ENCODE measurements at places on chromosomes 12 and 14.

- DNase-seq, result no peak
These were observed 101.9 kb upstream of the RTL1 start for GRCh38 chr14:101005447-101005846.

DNA sequence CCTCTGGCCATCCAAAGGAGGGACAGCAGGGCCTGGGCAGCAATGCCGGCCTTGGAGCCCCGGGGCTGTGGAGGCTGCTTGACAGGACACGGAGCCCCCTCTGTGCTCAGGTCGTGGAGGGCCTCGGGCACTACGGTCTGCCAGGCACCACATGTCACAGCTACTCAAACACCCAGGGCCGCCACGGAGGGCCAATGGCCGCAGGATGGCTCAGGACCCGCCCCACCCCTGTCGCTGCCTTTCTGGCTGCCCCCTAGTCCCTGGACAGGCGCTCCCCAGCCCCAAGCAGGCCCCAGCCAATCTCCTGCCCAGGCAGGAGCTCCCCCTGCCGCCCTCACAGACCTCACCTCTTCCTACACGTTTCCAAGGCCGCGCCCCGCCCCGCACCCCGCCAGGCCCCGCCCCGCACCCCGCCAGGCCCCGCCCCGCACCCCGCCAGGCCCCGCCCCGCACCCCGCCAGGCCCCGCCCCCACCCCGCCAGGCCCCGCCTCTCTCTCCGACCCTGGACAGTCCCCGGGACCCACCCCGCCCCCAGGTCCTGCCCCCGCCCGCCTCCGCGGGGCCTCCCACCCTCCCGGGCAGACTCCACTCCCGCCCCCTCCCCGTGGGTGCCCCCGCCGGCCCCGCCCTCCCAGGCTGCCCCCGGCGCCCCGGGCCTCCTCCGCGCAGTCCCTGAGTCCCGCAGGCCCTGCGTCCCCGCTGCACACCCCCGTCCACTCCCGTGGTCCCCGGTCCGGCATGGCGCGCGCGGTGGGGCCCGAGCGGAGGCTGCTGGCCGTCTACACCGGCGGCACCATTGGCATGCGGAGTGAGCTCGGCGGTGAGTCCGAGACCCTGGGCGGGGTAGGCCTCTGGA lies at the start of gene ASPG:
TSS of gene ASPG (plus strand) at position 669 of the 857 bp plus-strand sequence. CDS start at position 740, 71 bp downstream.
- DNase-seq, result peak; percentile 65

DNA sequence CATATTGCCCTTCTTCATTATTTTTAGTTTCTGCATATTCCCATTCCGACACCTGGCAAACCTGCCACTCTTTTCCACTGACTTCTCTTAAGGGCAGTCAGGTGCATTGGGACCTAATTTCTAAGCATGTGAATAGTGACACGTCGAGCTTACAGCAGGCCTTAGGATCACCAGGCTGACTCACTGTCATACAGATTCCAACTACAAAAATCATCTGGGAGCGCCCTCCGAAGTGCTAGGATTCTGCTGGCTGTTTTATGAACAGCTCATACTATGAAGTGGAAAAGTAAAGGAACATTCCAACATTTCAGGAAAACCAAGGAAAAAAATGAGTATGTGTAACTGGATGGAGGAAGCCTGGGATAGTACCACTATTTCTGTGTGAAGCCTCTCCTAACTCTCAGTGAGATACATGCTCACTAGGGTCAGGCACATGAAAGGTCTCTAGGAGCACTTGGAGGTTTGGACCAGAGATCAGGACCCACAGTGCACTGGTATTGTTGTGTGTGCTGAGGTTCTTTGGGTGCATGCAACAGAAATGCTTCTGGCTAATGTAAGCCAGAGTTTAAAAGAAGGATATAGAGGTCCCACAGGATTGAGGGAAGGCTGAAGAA lies 257.4 kb downstream of the ZFP36L1 start:
- DNase-seq, result no peak

DNA sequence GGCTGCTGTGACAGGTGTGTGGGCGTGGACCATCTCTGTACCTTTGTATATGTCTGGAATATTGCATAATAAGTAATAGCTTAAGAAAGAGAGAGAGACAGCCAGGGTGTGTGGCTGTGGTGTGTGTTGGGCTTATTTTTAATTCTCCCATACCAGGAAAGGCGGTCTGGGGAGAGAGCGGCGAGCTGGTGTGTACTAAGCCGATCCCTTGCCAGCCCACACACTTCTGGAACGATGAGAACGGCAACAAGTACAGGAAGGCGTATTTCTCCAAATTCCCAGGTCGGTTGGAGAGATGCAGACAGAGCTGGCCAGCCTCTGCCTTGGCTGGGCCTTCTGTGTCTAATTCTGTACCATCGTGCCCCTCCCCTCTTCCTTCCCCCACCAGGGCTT lies 63.9 kb downstream of the AACS start:
- no peak for DNase-seq

DNA sequence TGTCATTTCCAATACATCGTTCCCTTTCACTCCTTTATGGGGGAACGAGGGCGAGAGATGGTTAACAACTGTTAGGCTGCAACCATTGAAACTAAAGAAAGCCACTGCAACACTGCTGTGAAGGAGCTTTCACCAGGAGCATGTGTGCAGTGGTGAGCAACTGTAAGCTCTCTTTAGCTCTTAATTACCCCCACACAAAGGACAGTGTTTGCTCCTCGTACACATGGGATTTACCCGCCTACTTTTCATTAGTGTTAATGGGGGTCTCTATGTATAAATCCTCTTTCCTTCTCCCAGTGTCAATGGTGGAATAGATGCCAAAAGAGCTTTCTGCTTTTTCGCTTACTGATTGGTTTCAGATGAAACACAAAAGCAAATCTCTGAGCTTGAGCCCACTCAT lies 343.1 kb downstream of the FLRT2 start:
- no peak for DNase-seq

DNA sequence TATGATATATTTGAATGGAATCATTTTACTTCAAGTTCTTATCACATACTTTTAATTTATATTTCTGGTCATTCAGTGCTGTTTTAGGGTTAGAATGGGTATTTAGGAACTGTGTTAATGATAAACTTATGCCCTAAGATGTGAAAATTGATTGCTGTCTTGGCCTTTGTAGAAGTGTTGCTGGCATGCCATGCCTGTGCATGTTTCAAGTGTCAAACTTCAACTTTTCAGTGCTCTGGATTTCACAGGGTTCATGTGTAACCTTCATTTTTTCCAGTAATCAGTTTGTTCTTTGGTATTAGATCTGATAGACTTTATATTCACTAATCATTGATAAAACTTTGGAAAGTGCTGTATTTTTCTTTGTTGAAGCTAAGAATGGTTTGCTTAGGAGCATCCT lies 36.6 kb downstream of the YLPM1 start:
- no peak for DNase-seq

DNA sequence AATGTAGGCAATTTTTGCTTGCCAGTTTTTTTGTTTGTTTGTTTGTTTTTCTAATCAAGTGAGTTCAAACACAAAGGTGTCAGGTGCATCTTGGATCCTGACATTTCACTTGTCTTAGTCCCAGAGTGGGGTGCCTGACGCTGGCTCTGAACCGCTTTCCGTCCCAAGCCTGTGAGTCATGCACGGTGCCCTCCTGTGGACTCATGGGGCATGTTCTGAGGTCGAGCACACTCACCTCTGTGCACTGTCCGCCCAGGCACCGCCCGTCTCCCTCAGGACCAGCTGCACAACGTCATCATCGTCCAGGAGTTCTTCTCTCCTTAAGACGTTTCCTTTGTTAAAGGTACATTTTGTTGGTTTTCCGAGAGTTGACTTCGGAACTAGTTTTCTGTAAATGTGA lies 98.2 kb downstream of the GLT1D1 start:
- no peak for DNase-seq

DNA sequence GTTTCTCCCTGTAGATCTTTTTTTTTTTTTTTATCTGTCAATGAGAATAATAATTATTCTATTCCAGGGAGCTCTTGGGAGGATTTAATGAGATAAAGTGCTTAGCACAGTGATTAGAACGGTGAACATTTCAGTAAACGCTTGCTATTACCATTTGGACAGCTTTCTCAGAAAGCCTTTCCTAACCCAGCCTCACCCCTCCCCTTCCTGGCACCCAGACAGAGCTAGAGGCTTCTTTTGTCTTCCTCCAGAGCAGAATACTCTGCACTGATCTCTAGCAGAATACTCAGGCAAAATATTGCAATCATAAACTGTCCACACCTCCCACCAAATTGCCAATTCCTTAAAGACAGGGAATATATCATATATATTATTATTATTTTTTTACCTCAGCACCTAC lies 66.6 kb downstream of the ERGIC2 start:
- no peak for DNase-seq

Measured in CD4-positive, alpha-beta T cell (primary cell).